Stimulated activated naive CD4-positive, alpha-beta T cell treated with Interleukin-2 at 50 U/mL for 16 hours (primary cell): ENCODE measurements at places on chromosomes 16 and 17.

DNA sequence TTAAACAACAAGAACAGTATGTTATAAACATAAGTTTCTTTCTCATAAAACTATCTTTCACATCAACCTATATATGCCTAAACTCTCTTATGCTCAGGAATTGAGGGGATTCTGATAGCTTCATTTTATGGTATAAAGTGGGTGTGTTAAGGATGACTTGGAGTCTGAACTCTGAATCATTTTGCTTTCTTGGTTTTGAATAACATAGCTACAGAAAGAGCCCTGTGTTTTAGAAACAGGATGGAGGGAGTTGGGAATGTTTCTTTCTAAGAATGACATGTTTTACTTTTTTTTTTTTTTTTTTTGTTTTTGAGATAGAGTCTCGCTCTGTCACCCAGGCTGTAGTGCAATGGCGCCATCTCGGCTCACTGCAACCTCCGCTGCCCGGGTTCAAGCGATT is 50.1 kb downstream of the RHOT1 start:
- no peak for DNase-seq

- DNase-seq = no peak
These were observed 54.5 kb downstream of the MRC2 start for GRCh38 chr17:62681939-62682381.

DNA sequence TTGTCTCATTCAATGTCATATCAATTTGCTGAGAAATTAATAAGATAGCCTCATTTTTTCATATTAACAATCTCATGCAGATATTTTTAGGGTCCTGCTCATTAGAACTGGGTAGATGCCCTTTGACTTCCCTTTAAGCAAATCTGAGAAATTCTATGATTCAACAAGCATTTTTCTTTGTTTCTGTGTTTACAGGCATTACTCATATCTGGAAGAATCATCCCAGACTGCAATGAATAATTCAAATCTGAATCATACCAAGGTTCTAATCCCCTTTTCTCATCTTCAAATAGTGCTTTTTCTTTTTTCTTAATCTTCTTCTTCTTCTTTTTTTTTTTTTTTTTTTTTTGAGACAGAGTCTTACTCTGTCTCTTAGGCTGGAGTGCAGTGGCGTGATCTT is 69.2 kb upstream of the KIFC3 start:
- no peak for DNase-seq

DNA sequence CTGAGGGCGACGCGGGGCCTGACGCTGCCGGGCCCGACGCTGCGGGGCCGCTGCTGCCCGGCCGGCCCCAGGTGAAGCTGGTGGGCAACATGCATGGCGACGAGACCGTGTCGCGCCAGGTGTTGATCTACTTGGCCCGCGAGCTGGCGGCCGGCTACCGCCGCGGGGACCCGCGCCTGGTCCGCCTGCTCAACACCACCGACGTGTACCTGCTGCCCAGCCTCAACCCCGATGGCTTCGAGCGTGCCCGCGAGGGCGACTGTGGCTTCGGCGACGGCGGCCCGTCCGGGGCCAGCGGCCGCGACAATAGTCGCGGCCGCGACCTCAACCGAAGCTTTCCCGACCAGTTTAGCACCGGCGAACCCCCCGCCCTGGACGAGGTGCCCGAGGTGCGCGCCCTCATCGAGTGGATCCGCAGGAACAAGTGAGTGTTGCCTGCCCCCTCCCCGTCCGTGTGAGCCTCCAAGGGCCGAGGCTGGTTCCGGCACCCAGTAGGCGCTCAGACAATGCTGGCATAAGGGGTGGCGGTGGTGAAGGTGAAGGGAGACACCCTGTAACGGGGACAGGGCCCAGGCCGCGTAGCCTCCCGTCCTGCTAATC is 676 bp downstream of the CPD start:
- peak; percentile 24 for DNase-seq

- DNase-seq = no peak
These were observed 37.1 kb downstream of the OR1D5 start for GRCh38 chr17:3026125-3026855.

- DNase-seq = no peak
These were observed 3.1 kb upstream of the GSE1 start for GRCh38 chr16:85610059-85610445.

DNA sequence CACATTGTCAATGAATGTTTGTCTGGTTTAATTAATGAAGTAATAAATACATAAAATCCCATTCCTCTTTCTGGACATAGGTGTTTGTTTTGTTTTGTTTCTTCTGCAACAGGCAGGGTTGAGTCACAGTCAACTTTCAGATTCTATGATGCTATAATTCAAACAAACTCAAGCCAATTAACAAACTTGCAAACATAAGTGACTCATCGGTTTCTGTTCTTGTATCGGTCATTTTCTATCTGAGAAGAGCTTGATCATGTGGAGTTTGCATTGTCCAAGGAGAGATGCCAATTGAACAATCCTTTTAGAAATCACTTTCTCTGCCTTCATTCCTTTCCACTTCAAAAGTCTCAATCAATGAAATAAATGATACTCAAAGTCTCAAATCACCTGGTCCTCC is 294.2 kb upstream of the C16orf82 start:
- no peak for DNase-seq

DNA sequence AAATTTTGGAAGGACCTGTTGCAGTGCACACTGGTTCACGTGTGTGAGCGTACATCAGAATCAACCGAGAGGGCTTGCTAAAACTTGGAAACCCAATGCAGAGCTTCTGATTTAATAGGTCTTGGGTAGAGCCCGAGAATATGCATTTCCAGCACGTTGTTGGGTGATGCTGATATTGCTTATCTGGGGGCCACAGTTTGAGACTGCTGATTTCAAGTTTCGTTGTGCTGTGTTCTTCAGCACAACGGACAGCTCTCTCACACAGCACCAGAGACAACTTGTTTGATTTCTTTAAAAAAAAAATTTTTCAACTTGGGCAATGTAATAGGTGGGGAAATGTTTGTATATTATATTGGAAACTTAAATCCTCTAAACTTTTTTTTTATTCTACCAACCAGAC is 9.4 kb downstream of the OR4D2 start:
- no peak for DNase-seq

DNA sequence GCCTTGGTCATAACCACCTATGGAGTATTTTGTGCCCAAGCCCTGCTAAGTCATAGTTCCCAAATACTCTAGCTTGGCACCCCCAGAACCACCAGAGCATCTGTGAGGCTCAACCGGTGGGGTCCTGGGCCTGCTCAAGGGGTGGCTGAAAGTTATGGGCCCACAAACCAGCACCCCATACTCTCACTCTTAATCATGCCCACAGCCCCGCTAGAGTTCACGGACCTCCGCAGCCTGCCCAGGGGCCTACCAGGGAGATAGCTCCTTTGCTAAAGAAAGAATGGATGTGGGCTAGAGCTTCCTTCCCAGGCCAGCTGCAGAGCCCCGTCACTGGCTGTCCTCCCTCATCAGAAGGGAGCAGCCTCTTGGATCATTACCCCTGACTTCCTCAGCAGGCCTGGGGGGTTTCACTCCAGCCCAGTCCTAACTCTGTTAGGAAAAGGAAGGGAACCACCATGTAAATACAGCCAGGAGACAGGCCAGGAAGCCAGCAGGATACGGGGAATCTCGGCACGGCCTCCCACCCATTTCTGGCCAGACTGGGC is 1.4 kb downstream of the GIT1 start:
- DNase-seq = no peak

DNA sequence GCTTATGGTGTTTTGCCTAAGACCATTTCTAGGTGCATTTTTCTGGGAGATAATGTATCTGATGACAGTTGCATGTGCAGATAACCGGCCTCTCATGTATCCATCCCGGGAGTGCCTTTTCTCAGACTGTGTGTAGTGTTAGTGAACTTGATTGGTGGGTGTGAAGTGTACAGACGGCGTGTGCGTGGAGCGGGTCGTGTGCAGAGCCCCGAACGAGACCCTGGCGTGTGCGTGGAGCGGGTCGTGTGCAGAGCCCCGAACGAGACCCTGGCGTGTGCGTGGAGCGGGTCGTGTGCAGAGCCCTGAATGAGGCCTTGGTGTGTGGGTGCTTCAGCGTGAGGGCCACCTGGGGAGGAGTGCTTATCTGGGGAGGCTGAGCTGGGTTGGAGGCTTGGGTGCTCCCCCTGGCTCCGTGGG is 28.9 kb upstream of the ZNF750 start:
- no peak for DNase-seq

DNA sequence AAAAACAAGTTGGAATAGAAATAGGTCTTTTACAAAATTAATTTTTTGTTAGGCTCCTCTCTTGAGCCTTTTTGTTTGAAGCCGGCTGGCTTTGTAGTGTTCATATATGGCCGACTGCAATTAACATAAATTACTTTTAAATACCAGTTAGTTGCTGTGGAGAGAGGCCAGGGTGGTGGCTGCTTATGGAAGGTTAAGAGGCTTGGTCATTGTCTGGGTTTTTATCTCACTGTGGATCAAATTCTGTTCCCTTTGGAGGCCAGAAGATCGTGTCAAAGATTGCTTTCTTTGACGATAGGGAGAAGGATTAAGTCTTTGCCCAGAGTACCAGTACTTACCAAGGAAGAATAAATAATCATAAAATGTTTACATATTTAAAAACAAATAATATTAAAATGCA is 39.9 kb downstream of the MSI2 start:
- DNase-seq = no peak

DNA sequence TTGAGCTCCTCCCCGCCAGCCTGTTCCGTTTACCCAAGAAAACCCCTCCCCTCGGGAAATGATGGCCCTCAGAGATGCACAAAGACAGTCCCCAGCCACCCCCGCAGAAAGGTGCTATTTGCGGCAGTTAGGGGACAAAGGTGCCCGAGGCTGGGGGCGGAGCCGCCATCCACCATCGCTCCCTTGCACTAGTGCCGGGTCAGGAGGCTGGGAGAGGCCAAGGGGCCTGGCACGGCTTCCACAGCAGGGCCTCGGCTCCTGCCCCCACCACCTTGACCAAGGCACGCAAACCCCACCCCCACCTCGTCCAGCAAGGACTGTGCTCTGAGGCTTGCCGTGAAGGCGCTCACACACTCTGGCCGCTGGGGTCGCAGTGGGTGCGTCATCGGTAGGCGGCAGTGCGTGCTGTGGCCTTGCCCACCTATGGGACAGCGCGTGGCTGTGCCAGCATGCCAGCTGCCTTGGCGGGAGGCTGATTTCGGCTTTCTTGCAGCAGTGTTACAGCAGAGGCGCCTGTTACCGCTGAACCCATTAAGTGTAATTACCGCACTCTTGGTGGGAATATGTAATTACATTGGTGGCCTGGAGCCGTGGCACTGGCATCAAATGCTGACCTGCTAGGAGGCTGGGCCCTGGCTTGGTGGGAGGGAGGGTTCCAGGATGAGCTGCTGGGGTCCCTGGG is 31.8 kb downstream of the TPSG1 start:
- DNase-seq = no peak

GRCh38 chr17:12553625-12554024 is 112.1 kb upstream of the MYOCD start:
- DNase-seq = no peak

GRCh38 chr17:49910094-49910857 is 58.7 kb upstream of the DLX4 start:
- no peak for DNase-seq

DNA sequence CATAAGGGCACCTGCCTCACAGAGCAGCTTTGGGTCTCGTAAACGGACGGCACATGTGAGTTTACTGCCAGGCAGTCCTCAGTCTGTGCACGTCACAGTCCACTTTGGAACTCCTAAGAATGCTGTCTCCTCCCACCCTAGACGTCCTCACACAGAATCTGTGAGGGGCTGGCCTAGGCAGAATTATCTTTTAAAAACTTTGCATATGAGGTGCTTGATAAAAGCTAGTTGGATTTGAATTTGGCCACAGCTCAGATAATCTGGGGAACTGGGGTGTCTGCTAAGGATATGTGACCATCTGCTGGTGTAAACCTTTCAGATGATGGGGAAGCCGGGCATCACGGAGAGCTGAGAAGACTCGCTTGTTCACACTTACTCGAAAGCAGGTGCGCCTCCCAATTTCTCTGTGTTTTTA is 64.4 kb downstream of the METRNL start:
- DNase-seq = no peak

GRCh38 chr17:42132941-42133340 is 10.3 kb downstream of the HSPB9 start:
- DNase-seq = peak; percentile 24

GRCh38 chr16:9556949-9557665 is 465.7 kb downstream of the HAPSTR1 start:
- no peak for DNase-seq

GRCh38 chr17:41586863-41587495 is at the start of gene KRT14:
TSS of gene KRT14 (minus strand) at chr17:41586895. CDS start at chr17:41586834, 61 bp downstream.
- DNase-seq = no peak

GRCh38 chr16:12311877-12312276 is 335.3 kb downstream of the SNX29 start:
- no peak for DNase-seq

- peak; percentile 42 for DNase-seq
These were observed 12.3 kb downstream of the GLIS2 start for GRCh38 chr16:4328046-4328781.

DNA sequence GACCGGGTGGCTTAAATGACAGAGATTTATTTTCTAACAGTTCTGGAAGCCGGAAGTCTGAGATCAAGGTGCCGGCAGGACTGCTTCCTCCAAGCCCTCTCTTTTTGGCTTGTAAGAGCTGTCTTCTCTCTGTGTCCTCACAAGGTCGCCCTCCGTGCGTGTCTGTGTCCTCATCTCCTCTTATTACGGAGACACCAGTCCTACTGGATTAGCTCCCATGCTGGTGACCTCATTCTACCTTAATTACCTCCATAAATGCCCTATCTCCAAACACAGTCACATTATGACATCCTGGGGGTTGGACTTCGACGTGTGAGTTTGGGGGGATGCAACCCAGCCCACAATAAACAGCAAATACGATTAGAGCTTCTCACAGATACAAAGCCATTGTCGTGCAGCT is 161.5 kb downstream of the FOXL1 start:
- DNase-seq = no peak

GRCh38 chr16:60217787-60218186 is 1483.7 kb upstream of the GOT2 start:
- DNase-seq = no peak

DNA sequence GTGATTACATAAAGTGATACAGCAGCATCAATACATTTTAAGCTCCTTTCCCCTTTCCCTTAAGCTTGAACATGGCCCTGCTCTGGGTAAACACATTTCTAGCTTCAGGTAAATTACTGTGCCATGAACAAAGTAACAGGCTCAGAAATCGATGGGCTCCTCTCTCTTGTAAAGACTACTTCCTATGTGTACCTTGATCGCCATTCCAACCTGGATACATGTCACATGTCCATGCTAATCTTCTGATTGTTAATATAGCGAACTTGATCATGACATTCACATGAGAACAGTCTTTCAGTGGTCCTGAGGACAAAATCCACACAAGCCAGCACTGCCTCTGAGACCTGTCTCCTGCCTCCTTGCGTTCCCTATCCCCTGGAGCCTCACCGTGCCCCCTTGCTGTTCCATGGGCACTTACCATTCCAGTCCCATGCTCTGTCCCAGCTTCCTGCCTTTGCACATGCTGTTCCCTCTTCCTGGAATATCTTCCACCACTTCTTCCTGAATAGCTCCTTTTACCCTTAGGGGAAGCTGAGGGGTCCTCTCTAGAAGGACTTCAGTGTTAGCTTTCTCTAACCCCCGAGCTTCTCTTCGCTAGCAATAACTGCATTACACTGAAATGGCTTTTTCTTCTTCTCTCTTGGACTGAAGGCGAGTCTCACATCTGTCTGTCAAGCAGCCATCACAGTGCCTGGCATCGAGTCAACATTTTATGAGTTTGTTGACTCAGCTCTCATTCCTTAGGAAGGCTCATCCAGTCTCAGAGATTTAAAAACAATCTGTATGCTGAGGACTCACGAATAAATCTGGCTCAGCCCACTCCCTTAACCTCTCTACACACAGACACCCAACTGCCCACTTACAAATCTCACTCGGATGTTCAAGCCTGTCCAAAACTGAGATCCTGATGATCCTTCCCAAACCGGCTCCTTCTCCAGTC is 93.3 kb downstream of the ASIC2 start:
- no peak for DNase-seq
